Mesendoderm (in vitro differentiated cells): ENCODE measurements at places on chromosomes 5 and 9.

GRCh38 chr9:114177423-114178064 lies 22.2 kb downstream of the COL27A1 start:
- no peak for DNase-seq

- peak; percentile 51 for DNase-seq
Observed at GRCh38 chr9:37906312-37907239, 2.6 kb upstream of the SLC25A51 start.

DNA sequence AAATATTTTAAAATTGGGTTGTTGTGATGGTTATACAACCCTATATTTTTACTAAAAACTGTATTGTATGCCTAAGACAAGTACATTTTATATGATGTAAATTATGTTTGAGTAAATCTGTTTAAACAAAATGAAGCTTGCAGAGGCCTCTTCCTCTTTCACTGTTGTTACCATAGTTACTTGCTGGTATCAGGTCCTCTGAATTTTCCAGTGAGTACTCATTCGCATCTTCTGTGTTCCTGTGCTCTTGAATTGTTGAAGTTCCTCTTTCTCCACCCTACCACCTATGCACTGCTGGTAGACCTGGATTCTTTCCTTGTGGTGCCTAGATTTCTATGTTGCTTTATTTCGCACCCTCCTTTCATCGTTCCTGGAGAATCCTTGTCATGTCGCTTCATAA lies 938.5 kb upstream of the ACO1 start:
- DNase-seq, result peak; percentile 20

- no peak for DNase-seq
Observed at GRCh38 chr5:142006363-142007236, 6.2 kb downstream of the GNPDA1 start.

- no peak for DNase-seq
Observed at GRCh38 chr9:22173908-22174307, 164.8 kb upstream of the CDKN2B start.

DNA sequence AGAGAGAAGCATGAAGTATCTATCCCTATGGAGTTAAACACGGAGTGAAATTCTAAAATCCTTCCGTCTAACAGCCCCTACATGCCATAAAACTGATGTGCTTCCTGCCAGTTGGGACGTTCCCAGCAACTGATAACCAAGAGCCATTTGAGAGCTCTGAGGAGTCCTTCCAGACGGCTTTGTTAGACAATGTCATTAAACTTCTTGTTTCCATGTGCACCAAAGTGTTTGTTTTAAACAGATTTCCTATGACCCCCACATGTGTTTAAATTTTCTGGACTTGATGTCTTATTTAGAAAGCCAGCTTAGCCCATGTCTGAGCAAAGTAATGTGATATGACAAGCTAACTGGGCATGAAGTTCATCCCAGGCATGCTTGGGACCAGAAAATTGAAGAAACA lies 57.2 kb upstream of the LPAR1 start:
- DNase-seq, result no peak

GRCh38 chr5:109558952-109559351 lies 130.8 kb upstream of the MAN2A1 start:
- DNase-seq, result no peak

DNA sequence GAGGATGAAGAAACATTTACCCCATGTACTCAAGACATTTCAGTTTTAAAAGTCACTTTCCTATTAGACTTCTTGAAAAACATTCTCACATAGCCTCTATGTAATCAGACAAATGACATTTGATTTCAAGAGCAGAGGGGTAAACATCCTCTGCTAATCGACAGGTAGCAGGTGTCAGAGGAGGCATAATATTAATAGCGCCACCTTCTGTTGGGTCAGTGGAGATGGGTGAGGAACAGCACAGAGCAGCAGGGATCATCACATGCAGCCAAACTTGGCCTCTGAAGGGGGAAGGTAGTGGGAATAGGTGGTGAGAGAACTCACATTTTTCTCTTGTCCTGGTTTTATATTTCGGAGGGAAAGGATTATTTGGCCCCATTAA lies 3.3 kb upstream of the LSM11 start:
- peak; percentile 71 for DNase-seq

GRCh38 chr5:106397700-106398099 lies 1273.0 kb downstream of the EFNA5 start:
- peak; percentile 48 for DNase-seq

GRCh38 chr5:122192497-122193496 lies 63.5 kb downstream of the ZNF474 start:
- DNase-seq, result peak; percentile 75

GRCh38 chr9:104027295-104027694 lies 66.8 kb upstream of the SMC2 start:
- no peak for DNase-seq

DNA sequence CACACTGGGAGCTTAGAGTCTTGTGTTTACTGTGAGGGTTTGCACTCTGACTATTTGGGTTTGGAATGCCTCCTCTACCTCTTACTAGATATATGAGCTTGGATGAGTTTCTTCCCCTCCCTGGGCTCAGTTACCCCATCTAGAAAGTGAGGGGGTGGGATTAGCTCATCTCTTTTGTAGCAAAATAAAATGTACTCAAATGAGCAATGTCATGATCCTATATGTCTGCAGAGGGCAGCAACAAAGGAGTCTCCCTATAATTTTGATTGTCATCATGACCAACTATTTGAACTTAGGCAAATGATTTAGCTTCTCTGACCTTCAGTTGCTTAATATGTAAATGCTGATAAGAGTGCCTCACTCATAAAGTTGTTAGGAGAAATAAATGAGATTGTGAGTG lies 109.0 kb downstream of the DPYSL3 start:
- no peak for DNase-seq

DNA sequence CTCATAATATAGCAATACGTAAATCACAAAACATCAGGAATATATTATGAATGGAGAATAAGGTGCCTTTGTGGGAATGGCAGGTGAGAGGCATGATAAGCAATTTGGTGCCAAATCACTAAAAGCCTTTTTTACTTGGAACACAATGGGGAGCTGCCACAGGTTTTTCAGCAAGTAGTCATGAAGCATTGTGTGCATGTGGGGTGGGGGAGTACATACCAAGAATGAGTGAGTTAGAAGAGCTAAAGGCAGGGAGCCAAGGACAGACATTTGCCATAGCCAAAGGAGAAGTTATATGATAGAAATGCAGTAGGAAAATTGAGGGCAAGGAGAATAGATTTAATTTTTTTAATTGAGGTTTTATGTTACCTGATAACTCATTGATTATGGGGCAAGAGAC lies 445.0 kb upstream of the SMC2 start:
- peak; percentile 56 for DNase-seq

- no peak for DNase-seq
Observed at GRCh38 chr9:123074628-123075027, 41.2 kb downstream of the GPR21 start.

GRCh38 chr5:80704221-80704620 lies 49.4 kb upstream of the DHFR start:
- DNase-seq, result peak; percentile 54

DNA sequence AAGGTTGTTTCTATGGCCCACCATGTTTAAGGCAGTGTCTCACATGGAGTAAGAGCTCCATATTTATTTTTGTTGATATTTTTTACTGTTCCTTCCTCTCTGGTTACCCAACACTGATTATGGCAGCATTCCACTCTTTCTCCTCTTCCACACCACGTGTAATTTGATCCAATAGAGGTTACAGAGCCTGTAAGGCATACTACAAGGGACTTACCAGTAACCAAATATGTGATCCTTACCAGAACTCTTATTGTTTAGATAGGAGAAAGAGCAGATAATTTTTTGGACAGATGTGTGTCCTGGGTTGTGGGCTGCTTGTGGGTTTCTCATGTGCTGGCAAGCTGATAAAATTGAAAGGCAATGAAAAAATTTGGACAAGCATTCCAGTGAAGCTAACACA lies 261.3 kb downstream of the TMEM167A start:
- no peak for DNase-seq

DNA sequence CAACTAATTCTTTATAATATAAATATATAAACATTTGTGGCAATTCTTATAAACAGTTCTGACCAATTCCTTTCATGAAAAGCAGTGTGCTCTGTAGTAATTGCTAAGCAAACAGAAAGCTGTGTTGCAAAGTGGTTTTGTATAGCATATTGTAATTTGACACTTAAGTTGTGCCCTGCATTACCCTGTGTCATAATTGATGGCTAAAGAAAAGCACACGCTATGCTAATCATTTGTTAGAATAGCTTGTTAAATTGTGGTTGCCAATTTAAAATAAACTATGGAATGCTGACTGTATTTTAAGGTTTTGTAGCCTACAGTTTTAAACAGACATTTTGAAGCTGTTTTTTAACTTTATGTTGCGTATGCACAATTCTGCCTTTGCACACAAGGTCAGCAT lies 140.0 kb downstream of the PBX3 start:
- DNase-seq, result no peak

DNA sequence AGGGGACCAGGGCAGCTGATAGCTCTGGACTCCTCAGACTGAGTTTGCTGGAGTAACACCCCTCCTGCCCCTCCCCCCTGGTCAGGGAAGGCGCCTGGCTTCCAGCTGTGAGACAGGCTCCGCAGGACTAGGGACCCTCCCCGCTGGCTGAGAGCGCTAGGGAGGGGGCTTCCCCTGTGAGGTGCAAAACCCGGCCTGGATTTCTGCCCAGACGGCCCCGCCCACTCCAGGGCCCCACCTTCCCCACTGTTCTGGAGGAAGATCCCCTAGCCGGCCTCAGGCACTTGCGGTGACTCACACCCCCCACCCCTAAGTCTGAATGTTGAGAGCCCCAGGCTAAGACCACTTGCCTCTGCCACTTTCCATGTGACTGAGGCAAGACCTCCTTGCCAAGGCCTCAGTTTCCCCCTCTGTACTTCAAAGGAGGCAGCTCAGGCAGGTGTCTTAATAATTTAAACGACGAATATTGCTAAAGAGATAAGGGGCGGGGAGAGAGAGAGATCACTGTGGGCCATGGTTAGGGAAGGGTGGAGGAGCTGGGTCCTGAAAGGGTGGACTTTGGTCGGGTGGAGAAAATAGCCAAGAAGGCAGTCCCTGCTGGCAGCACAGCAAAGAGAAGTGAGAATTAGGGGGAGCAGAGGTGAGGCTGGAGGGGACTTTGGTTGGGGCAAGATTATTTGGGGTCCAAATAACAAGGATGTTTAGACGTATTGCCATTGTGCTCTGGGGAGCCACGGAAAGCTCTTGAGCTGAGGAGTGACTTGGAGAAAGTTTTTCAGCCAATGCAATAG lies 1.0 kb upstream of the DAB2IP start:
- peak; percentile 95 for DNase-seq

DNA sequence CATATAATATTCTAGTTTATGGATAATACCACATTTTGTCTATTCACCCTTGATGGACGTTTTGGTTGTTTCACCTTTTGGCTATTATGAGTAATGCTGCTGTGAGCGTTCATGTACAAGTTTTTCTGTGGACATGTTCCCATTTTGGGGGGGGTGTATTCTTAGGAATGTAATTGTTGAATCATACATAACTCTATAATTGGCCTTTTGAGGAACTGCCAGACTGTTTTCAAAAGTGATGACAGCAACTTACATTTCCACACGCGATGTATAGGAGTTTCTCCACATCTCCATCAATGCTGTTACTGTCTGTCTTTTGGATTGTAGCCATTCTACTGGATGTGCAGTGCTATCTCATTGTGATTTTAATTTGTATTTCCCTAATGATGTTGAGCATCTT lies 69.8 kb downstream of the SLC46A2 start:
- DNase-seq, result no peak

DNA sequence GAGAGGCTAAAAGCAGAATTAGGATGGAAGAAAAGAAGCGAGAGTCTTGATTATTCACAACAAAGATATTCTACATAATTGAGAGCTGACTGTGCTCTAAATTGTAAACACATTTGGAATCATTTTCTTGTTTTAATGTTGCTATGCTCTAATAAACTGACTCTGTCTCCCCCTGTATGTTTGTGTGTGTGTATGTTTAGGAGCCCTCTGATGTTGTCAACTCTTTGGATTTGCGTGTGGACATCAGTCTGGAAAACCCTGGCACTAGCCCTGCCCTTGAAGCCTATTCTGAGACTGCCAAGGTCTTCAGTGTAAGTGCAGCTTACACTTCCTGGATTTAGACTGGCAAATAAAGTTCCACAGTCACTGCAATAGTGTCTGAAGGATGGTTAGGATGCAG lies 37.8 kb downstream of the MOCS2 start:
- no peak for DNase-seq

DNA sequence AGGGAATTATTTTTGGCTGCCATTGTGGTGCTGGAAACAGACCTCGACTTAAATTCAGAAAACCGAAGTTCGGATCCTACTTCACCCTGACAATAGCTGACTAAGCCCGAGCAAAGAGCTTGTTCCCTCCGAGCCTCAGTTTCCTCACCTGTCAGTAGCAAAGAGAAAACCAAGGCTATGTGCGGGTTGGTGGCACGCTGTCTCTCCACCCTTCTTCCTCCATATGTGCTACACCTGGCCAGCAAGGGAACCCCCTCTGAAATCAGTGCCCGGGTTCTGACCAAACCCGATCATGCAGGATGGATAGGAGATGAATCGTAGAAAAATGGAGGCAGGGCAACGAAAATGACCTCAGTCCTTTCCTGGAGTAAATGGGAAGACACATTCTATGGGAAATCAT lies 16.7 kb upstream of the MSX2 start:
- DNase-seq, result no peak

DNA sequence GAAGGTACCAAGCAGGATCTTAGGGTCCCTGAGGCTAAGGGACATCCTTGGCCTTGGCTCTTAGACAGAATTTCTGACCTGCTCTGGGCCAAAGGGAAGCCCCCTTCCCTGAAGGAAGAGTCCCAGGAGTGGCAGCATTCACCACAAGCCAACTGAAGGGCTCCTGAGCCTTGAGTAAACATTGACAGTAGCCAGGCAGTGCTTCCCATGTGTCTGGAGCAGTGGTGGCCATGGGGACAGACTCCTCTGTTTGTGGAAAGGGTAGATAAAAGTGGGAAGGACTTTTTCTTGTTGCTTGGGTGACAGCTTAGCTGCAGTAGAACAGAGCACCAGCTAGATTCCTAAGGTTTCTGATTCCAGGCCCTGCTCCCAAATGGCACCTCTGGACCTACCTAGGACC lies 61.4 kb upstream of the VLDLR start:
- no peak for DNase-seq

DNA sequence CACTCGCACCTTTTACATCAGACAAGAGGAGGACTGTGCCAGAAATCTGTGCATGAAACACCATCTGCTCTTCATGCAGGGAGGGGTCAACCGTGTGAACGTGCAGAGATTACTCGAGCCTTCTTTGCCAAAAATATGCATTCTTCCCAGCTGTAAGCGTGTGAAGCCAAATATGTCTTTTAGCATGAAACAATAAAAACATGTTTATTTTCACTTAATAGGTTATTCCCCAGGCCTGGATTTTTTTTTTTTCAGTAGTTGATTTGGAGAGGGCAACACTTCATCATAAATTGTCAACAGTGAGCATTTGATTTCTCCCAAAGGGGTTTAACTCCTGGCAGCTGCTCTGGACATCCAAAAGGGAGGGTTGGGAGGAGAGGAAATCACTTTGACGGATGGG lies 23.8 kb downstream of the PLAC8L1 start:
- DNase-seq, result no peak

- DNase-seq, result no peak
Observed at GRCh38 chr9:111352545-111352944, 22.5 kb upstream of the OR2K2 start.

GRCh38 chr5:173944511-173944910 lies 44.5 kb upstream of the C5orf47 start:
- DNase-seq, result no peak
